Right renal cortex interstitium (tissue), 3 donors: ENCODE measurements at places on chromosomes 6 and 20. TPM values are rescaled to one million over a fixed set of nuclear protein-coding genes. Genes with fewer than 3 reads are reported as not detected.

DNA sequence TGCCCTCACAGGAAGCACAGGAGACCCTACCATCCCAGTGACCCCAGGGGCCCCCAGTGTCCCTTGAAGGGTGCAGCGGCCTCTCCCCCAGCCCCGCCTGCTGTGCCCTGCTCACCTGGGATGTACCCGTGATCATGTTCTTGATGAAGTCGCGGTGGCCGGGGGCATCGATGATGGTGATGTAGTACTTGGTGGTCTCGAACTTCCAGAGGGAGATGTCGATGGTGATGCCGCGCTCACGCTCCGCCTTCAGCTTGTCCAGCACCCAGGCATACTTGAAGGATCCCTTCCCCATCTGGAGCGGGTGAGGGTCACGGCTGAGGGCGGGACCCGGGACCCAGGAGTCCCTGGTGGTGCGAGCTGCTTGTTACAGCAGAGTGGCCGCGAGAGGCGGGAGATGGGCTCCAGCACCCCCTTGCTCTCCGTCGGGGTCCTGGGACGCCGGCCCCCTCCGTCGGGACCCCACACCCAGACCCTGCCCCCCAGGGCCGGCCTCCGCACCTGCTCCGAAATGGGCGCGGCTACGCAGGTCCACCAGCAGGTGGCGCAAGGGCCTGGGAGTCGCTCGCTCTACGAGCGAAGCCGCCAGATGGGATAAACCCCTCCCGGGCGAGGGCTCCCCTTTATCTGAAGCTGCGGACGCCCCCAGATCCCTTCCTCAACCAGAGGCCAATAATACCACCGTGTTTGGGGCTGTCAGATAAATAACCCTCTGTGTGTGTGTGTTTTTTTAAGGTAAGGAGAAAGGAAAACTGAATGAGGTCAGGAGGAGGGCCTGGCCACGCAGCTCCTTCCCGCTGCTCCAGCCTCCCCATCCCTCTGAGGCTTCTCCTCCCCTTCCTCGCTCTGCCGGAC is 2.9 kb downstream of the EEF1A2 start:
- DNase-seq = no peak

DNA sequence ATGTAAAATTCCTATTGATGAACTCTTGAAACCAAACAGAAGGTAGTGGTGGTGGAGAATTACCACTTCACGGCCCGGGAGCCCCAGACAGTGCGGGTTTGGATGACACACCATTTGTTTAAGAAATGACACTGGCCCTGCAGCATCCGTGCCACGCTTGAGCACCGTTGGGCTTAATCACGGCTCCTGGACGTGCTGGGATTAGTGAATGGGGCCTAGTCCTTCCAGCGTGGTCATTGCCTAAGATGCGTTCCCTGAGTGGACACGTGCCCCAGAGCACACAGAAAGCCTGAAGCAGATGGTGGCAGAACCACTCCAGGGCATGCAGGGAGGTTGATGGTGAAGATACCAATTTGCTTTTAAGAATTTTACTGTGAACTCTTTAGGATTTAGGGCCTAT is 14.5 kb downstream of the STX16 start:
- DNase-seq = no peak

GRCh38 chr6:30618270-30618797 is 694 bp downstream of the MRPS18B start:
- DNase-seq = no peak

- DNase-seq = no peak
Measured at GRCh38 chr20:20364593-20365479, 3.1 kb upstream of the INSM1 start.

DNA sequence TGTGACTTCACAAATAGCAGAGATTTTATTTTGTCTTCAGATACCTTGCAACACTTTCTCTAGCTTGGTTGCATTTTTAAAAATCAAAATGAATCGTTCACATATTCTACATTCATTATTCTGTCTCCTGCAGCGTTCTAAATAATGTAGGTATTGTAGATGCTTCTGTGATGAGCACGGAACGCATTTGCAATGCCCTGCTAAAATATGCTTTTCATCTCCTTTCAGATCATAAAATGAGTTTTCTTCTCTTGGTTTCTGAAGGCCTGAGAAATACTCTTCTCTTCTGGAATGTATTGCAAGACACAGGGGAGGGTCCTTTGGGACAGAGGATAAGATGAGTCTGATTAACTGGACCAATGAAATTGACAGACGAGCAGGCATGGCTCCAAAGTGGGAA is 390.7 kb downstream of the PREX1 start:
- DNase-seq = no peak

- DNase-seq = no peak
Measured at GRCh38 chr20:62428396-62429295, 1.3 kb upstream of the RBBP8NL start.

GRCh38 chr20:52252664-52253063 is 61.1 kb upstream of the ZFP64 start:
- DNase-seq = no peak

- no peak for DNase-seq
Measured at GRCh38 chr6:79033279-79033678, 44.8 kb downstream of the PHIP start.

GRCh38 chr6:89242574-89243330 is 25.6 kb upstream of the GABRR1 start:
- peak; percentile 35 for DNase-seq

DNA sequence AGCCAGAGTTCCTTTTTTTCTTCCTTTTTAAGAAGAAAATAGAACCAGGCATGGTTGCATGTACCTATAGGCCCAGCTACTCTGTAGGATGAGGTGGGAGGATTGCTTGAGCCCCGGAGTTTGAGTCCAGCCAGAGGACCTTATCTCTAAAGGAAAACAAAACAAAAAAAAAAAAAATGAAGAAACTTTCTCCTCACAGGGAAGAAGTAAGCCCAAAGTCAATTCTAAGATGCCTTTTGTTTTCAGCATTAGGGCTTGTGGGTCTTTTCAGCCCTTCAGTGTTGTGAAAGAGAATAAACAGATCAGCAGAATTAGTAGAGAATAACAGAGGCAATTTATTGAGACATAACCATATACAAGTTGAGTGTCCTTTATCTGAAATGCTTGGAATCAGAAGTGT is 26.8 kb downstream of the ZNF451 start:
- DNase-seq = no peak

DNA sequence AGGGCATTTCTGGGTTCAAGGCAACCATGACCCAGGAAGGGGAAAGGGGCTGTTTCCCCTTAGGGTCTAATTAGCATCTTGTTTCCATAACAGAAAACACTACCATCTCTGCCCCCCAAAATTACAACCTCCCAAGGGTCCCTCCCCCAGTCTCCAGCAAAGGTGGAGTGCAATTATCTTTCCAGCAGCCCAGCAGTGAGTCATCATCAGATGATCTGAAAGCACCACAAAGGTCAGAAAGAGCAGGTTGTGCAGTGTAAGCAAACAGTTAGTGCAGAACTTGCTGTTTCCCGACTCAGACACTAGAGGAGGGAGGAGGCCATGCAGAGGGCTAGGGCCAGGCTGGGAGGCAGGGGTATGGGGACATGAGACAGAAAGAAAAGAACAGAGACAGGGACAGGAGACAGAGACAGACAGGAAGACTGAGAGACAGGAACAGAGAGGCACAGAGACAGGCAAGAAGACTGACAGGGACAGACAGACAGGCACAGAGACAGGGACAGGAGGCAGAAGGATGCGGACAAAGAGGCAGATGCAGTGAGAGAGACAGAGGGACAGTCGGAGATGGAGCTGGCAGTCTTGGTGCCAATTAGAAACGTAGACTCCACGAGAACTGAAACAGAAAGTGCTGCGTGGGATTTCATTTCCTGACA is 62.5 kb downstream of the PYGB start:
- DNase-seq = no peak

The AP5S1 gene
- 9.3 TPM for polyA plus RNA-seq

The SNRPB2 gene
- polyA plus RNA-seq = 125 TPM
